A549 treated with GW870086 at 1 μM for 4 hours (cell line): ENCODE measurements at places on chromosomes 12 and 14. TPM values are rescaled to one million over a fixed set of nuclear protein-coding genes. Genes with fewer than 3 reads are reported as not detected.

The KRT6B gene
- 0.06 to 0.09 TPM in 2 of 5 replicates, not detected in the others for total RNA-seq

The RTN1 gene
- total RNA-seq: 0.09 TPM in 1 of 5 replicates, not detected in the others

The CACNA2D4 gene
- not detected in 5 replicates for total RNA-seq

The BMP4 gene
- total RNA-seq: 1.3 to 3.2 TPM (median 1.6 TPM) in 5 replicates

The SYT10 gene
- not detected in 5 replicates for total RNA-seq

The MSRB3 gene
- 20.5 to 25.4 TPM (median 21.0 TPM) in 5 replicates for total RNA-seq
